ENCODE measurements at places on chromosomes 12 and 14.
A peak's percentile ranks its signal among the peaks of the same experiment; 100 is the strongest.

- no peak for DNase-seq
Observed at GRCh38 chr12:66753810-66754209, 74.9 kb upstream of the GRIP1 start.

DNA sequence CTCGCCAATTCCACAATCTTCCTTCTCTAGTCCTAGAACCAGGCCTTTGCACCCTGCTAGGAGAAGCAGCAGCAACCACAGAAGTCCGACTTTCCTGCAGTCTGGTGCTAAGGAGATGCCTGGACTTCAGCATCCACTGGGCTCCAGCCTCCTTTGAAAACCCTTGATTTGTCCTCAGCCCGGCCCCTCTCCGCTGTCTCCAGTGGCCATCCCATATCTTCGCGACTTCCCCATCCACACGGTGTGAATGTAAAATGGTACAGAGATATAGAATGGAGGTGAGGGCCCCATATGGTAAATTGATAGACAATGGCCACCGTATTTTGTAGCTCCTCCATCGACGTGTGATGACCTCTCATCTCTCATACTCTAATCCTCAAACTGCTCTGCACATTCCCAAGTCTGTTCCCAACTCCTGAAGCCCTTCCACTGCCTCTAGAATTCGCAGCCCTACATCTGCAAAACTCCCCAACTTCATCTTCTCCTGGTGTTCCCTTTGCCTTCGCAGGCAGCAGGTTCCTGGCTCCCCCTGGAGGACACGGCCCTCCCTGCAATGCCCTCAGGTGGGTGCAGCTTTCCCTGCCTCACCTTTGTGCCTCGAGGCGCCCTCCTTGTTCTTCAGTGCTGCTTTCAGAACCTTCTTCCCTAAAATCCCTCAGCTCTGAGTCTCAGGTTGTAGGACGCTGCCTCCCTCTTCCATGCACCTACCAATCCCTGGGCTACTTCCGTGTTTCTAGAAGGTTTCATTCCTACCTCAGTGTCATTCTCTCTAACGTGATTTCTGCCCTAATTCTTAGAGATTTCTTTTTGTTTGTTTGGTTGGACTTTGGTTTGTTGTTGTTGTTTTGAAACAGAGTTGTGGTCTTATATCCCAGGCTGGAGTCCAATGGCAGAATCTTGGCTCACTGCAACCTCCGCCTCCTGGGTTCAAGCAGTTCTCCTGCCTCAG lies 36.7 kb downstream of the TMBIM6 start:
- peak; percentile 68 for DNase-seq

GRCh38 chr12:109589240-109589590 lies 15.6 kb downstream of the MVK start:
- DNase-seq, result no peak

GRCh38 chr12:107649661-107650061 lies 35.9 kb upstream of the PWP1 start:
- DNase-seq, result no peak

GRCh38 chr14:78022059-78022458 lies 148.1 kb upstream of the NRXN3 start:
- DNase-seq, result peak; percentile 49

GRCh38 chr12:97760601-97761000 lies 298.0 kb downstream of the RMST start:
- no peak for DNase-seq

- DNase-seq, result no peak
Observed at GRCh38 chr12:9756706-9757105, 4.0 kb downstream of the CD69 start.

DNA sequence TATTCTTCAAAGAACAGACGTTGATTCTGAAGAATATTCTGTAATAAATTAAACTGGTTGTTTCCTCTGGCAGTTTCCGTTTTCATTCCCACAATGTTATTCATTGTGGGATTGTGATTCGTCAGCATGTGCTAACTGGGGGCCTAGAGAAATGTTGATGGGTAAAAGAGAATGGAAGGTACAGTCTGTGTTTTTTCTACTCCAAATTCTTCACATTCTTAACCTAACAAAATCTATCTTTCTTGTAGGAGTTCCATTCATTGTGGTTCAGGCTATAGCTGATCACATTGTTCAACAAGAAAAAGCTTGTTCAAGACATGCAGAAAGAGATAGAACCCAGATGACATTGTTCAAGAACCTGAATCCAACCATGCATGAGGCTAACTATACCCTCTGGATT lies 5.9 kb downstream of the CD163 start:
- no peak for DNase-seq

DNA sequence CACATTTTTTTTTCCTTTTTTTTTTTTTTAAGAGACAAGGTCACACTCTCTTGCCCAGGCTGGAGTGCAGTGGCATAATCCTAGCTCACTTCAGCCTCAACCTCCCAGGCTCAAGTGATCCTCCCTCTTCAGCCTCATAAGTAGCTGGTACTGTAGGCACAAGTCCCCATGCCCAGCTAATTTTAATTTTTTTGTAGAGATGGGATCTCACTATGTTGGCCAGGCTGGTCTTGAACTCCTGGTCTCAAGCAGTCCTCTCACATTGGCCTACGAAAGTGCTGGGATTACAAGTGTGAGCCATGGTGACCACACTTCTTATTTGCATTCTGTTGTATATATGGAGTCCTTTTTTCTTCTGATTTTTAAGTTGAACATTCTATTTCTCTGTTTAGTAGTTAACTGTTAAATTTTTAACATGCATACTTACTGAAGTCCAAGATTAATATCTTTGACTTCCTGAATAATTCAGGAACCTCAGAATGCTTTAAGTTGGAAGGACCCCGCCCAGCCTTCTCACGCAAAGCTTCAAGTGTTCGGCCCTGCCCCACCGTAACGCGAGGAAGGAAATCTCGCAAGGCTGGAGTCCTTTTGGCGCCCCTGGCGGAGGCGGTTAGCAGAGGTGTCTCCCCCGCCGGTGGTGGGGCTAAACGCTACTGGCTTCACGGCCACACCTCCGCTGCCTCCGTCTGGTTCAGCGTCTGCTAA lies 21.6 kb downstream of the SPATS2 start:
- no peak for DNase-seq

- DNase-seq, result no peak
Observed at GRCh38 chr12:92621833-92622232, 81.0 kb upstream of the PLEKHG7 start.

GRCh38 chr12:41188058-41188840 lies at the start of gene PDZRN4:
TSS of gene PDZRN4 (plus strand) at chr12:41188320.
- DNase-seq, result no peak

Data from LoVo (cell line).